AG09309 (cell line): ENCODE measurements at places on chromosomes 16 and 17.

GRCh38 chr17:44559634-44560554 lies 2.6 kb downstream of the FZD2 start:
- no peak for DNase-seq

DNA sequence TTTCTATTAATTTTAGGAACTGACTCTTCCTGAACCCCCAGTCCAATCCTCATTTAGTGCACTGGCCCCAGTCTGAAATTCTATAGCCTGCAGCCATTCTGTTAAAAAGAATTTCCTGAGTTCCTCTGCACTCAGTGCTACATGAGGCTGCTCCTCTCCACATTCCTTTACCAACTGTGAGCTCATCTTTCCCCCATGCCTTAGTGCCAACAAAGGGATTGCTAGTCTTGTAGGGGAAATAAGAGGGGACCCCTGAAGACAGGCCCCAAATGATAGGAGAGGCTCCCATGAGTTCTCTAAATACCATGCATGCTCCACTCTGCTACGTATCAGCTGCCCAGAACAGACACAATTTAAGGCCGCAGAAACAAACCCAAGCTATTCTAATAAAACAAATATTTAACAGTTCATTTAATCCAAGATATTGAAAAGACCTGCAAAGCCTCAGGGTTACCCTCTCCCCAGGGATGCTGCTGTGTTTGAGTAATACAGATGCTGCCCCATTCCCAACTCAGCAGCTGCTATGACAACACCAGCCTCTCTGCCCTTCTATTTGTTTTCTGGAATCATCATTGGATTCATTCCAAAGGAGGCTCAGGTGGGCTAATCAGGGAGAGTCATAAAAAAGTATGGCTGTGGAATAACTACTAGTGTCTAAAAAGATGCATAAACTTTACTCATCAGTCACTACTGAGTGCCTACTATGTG lies 228.5 kb downstream of the TOX3 start:
- no peak for DNase-seq

GRCh38 chr17:21286066-21286770 lies 1.7 kb downstream of the MAP2K3 start:
- DNase-seq: peak; percentile 97

GRCh38 chr17:76384987-76385891 lies 830 bp downstream of the SPHK1 start:
- DNase-seq: no peak

DNA sequence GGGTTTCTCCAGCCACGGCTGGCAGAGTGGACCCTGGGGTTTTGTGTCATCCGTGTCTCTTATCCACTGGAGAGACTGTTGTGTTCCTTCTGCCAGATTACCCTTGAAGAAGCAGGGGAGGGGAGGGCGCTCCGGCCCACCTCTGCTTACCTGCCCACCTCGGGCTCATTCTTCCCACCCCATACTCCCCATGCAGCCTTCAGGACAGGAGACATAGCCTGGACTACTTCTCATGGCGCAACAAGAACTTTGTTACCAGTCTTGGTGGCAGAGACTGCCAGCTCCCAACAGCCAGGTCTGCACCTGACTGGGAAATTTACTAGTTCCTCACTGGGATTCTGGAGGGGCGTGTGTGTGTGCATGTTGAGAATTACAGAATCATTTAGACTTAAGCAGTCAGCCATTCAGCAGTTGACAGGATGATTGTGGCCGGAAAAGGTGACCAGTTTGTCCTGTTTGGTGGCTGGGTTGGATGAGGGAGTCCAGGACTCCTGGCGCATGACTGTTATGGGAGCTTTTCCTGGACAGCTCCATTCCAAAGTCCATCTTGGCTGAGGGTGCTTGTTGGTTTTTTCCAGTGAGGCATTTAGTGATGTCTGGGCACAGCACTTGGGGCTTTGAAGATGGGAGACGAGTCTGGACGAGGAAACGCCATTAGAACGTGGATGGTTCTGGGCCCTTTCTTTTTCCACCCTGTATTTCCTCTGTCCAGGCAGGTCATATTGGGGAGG lies 8.7 kb downstream of the GSE1 start:
- DNase-seq: no peak

- no peak for DNase-seq
Measured at GRCh38 chr17:59846394-59847165, 46.2 kb downstream of the TUBD1 start.

- DNase-seq: no peak
Measured at GRCh38 chr16:68062910-68063393, 22.2 kb upstream of the NFATC3 start.

DNA sequence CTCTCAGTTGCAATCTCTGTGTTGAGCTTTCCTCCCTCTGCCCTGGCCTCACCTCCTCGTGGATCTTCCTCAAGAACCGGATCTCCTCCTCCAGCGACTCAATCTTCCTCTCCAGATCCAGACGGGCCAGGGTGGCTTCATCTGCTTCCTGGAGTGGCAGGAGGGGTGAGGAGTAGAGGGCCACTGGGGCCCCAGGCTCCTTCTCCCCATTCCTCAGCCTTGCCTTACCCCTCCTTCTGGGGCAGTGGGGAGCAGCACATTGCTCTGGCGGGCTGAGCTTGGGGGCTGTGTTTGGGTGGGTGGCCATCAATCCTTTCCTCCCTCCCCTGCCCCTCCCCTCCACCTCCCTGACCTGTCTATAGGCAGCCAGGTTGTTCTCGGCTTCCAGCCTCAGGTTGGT lies 1.6 kb downstream of the GFAP start:
- DNase-seq: no peak

GRCh38 chr17:73532421-73532901 lies 111.8 kb downstream of the SDK2 start:
- no peak for DNase-seq

DNA sequence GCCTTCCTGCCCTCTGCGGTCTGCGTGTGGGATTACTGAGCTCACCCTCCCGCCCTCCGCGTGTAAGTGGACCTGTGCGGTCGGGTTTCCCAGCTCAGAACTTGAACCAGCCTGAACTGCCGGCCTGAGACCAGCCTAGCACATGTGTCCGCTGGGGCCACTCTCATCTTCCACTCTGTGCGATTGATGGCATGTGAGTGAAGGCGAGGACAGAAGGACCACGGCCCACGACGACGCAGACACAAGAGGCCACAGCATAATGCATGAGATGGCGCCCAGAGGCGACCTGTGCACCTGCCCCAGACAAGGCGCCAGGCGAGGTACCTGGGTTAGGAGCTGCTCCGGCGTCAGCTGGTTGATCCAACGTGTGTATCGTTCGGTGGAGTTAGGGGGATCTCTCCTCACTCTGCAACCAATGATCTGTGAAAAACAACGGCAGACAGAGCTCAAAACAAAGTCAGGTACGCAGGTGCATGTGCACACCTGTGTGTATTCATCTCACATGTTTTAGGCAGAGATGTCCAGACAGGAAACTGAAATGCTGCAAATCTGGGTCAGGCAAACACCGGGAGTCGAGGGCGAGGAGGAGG lies 74.5 kb upstream of the METRNL start:
- no peak for DNase-seq

DNA sequence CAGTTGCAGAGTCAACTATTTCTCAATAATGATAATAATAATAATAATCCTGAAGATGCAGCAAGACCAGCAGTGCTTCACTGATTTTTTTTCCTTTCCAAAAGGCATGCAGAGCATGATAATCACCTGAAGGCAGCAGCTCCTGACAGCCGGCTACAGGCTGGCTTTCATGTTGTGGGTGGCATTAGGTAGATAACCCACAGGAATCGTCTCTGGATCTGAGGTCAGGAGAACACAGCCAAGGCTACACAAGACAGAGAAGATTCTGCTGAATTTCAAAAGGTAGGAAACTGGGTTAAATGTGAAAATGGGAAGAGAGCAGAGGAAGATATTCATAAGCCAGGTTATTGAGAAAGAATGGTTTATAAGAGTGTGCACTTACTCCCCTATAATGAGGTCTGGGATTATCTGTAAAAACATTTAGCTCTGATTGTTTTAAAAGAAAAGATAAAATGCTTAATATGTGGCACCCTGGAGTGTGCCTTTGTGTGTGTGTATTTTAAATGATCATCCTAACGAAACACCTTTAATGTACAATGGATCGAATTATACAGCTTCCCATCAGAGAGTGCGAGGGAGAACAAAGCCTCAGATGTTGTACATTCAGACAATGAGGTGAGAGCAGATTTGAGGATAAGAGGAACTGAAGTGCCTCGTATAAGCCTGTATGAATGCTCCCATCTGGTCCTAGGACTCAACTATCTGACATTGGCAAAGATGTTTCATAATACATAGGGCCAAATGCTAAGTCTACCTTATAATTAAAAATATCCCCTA lies 273.1 kb downstream of the PHKB start:
- no peak for DNase-seq

DNA sequence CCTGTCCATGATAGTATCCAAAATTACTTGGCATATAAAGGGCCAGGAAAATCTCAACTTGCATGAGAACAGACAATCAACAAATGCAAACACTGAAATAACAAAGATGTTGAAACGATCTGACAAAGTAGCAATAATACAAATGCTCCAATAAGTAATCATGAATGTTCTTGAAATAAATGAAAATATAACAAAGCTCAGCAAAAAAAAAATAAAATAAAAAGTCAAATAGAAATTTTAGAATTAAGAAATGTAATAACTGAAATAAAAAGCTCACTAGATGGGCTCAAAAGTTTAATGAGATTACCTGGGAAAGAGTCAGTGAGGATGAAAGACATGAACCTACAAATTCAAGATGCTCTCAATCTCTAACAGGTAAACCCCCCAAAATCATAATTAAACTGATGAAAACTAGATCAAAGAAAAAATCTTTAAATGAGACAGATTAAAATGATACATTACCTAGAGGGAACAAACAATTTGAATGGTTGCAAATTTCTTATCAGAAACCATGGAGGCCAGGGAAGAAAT lies 319.0 kb upstream of the IRX3 start:
- DNase-seq: no peak

- DNase-seq: no peak
Measured at GRCh38 chr17:74923538-74924249, 379 bp upstream of the OTOP2 start.

GRCh38 chr16:77589071-77589765 lies 133.1 kb upstream of the NUDT7 start:
- peak; percentile 11 for DNase-seq

GRCh38 chr17:6994118-6994598 lies 1.7 kb upstream of the ALOX12 start:
- no peak for DNase-seq

- no peak for DNase-seq
Measured at GRCh38 chr17:40699853-40700252, 3.7 kb downstream of the KRT24 start.

DNA sequence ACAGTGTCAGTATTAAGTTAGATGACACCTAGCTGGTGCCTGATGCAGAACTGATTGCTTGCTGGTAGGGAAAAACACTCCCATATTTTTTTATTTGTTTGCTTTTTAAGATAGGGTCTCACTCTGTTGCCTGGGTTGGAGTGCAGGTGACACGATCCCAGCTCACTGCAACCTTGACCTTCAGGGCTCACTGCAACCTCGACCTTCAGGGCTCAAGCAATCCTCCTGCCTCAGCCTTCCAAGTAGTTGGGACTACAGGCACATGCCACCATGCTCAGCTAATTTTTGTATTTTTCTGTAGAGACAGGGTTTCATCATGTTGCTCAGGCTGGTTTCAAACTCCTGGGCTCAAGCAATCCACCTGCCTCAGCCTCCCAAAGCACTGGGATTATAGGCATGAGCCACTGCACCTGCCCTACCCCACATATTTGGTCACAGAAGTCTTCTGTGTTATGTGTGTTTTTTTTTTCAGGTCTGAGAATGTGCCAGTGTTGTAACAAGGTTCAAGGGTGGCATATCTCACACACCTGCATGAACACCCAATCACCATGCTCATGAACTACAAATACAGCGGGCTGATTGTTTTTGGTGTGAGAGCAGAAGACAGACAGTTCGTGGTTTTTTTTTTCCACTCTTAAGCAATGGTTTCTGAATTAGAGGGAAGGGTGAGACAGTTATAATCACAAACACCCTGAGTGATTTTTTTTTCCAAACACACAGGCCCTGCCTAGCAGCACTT lies 22.8 kb downstream of the SPAG9 start:
- no peak for DNase-seq

- no peak for DNase-seq
Measured at GRCh38 chr17:59327121-59327980, 4.1 kb upstream of the YPEL2 start.

GRCh38 chr17:41402161-41402560 lies 4.8 kb upstream of the KRT31 start:
- DNase-seq: no peak

DNA sequence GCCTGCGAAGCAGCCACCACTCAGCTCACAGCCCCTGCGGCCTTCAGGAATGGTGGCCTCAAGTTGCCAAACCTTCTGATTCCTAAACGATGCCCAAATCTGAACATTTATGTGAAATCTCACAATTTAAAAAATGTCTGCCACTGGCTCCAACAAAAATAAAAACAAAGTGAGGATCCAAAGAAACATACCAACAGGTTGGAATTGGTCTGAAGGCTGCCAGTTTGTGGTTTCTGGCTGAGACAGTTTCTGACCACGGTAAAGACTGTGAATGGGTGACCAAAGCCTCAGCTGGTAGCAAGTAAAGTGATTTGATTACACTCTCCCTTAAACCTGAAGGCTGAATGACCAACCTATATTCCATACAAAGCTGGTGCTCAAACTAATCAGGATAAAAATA lies 24.9 kb downstream of the LITAFD start:
- no peak for DNase-seq

DNA sequence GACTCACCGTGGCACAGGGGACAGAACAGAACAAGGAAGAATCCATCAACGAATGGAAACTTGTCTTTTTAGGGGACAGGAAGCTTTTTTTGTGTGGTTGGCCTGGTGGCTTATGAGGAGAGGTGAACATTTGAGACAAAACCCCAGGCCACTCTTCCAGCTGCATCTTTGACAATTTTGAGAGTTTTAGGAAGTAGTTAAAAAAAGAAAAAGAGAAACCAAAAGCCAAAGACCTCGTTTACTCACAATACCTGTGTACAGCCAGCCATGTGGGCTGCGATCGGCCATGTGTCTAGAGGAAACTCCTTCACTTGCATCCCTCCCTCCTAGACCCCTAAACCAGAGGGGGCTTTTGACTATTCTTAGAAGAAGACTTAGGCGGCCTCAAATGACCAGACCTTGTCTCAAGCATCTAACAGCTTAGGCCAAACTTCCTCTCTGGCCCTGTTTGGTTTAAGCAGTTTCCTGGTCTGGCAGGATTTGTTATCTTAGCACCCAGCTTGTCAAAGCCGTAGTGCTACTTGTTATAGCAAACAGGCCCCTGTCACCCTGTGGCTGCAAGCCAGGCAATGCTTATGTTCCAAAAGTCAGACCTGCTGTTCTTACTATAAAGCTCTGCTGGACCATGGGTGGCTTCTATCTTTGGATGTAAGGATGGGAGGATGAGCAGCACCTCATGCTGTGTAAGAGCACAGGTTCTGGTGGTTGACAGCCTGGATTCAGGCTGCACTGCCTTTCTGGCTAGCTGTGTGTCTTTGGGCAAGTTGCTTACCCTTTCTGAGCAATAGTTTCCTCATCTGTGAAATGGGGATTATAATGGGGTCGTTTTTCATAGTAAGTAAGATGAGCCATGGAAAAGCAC lies 17.7 kb downstream of the KSR1 start:
- no peak for DNase-seq
